Panc1 (cell line): ENCODE measurements at places on chromosomes 11 and 22. TPM values are rescaled to one million over a fixed set of nuclear protein-coding genes. Genes with fewer than 3 reads are reported as not detected.

The SCO2 gene
- total RNA-seq = 14.2 TPM

The MMP27 gene
- total RNA-seq = not detected

The TBX10 gene
- not detected for total RNA-seq

The OSBP2 gene
- total RNA-seq = 4.7 TPM

The FAM180B gene
- not detected for total RNA-seq

DNA sequence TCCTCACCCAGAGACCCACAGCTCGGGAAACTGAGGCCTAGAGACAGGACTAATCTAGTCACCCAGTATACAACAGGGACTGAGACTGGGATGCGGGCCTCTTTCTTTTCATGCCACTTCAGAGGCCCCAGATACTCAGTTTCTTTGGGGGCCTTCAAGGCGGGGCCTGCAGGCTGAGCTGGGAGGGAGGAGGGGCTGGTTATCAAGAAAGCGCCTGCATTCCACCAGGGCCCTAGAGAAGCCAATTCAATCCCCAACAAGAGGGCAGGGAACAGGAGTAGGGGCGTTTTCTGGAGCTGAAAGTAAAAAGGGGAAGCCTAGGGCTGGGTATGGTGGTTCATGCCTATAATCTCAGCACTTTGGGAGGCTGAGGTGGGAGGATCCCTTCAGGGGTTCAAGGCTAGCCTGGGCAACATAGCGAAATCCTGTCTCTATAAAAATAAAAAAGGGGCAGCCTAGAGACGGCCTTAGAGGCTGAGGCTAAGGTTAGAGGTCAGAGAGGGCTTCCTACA is 1.6 kb downstream of the ATG2A start:
- DNase-seq = no peak

DNA sequence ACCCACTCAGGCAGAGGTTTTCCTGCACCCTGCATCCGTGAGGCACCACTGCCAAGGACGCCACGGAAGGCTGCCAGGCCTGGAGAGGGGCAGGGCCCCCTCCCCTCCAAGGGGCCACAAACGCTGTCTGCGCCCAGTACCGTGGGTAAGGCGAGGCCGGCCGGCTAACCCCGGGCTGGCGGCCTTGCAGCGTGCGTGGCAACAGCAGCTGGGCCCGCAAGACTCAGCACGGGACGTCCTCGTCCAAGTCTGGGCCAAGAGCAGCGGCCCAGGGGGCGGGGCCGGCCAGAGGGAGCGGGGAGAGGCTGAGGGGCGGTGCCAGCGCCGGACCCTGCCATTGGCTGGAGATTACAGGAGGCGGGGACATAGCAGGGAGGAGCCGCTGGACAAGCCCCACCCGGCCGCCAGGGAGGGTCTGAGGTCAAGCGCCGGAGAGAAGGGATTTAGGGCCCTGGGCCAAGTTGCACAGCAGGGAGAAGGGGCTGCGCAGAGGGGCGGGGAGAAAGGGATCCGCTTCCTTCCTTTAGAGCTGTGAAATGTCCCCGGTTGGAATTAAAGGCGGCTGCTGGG is 16.0 kb downstream of the SLC43A1 start:
- no peak for DNase-seq

DNA sequence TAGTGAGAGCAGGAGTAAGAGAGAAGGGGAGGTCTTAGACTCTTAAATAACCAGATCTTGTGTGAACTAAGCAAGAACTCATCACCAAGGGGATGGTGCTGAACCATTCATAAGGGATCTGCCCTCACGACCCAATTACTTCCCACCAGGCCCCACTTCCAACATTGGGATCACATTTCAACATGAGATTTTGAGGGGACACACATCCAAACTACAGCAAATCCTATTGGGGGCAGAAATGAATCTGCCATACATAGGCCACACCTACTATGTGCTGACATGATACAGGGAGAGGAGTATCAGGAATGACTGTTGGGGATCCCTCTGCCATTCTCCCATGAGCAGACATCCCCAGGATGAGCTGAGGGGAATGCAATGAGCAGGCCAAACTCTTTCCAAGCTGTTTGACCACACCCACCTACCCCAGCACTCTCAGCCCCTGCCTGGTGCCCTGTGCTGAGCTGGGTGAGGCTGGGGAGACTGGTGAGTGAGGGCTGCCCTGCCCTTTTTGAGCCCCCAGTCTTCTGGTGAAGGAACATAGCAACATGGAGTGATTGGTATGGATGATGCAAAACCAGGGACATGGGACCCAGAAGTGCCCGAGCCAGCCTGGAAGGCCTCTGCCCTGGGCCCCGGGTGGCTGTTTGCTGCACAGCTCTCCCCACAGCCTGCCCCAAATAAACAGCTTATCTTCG is 1.2 kb upstream of the GTSE1 start:
- no peak for DNase-seq

GRCh38 chr11:59866836-59867235 is 549 bp upstream of the TCN1 start:
- DNase-seq = no peak

GRCh38 chr11:118746988-118747585 is 43.9 kb downstream of the DDX6 start:
- DNase-seq = no peak

DNA sequence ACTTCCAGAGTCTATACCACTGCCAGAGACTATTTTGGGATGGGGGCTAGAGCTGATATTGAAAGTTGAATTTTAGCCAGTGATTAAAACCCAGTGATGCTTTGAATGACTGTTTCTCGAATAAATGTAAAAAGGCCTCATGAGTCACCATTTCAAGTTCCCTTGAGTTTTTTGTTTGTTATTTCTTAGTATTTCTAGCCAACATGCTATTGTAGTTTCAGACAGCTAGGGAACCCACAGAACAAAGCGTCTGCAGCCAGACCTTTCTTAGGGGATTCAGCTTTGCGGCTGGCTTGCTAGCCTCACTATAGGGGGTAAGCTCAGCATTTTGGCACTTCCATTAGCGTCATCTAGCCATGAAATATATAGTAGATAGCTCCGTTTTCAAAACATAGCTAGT is 66.5 kb downstream of the DBX1 start:
- no peak for DNase-seq

DNA sequence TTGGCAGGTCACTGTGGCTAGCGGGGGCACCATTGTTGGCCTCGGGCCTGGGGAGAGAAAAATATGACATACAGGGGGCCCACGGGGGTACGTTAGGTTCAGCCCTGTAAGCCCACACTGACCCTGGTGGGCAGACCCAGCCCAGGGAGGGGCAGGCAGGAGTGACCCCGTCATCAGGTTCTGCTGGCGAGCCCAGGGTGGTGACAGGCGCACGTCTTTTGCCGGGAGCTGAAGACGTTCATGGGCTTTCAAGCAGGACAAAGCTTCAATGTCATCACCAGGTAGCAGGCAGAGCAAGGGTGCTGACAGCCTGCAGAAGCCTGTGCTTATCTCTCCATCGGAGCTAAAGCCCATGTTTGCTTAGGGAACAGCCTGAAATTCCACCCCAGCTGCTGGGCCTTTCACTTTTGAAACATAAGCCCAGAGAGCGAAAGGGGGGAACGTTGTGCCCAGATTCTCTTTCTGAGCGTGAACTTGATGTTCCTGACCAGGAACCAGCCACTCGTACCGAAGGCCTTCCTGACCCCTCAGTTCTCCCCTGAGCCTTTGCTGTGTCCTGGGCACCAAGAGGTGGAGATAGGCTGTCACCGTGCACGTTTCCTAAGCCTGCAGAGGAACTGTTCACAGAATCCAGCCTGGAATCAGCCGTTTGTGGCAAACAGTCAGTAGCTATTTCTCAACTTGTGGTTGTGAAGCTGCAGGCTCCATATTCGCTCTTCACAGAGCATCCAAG is 74.0 kb upstream of the ATXN10 start:
- DNase-seq = no peak
